ENCODE measurements at places on chromosomes 5 and 9.
A peak's percentile ranks its signal among the peaks of the same experiment; 100 is the strongest.

DNA sequence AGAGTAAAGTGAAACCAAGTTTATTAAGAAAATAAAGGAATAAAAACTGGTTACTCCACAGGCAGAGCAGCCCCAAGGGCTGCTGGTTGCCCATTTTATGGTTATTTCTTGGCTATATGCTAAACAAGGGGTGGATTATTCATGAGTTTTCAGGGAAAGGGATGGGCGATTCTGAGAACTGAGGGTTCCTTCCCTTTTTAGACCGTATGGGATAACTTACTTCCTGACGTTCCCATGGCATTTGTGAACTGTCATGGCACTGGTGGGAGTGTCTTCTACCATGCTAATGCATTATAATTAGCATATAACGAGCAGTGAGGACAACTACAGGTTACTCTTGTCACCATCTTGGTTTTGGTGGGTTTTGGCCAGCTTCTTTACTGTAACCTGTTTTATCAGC, 323.9 kb upstream of the PTGER4 start:
- DNase-seq: no peak

DNA sequence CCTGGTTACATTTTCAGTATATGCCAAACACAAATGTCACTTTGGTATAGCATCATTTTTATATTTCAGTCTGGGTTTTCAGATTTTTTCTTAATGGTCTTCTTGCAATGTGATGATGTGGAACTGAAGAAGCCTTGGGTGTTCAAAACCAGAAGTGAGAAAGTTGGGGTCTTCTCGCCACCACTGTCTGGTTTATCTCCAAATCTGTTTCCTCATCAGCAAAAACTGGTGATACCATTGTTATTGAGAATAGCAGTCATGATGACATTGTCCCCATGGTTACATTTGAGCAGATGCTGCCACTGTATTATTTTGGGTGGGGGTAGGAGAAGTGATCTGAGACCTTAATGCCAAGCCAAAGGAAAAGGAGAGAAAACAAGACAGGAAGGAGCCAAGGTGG, 85.9 kb upstream of the MAP3K1 start:
- DNase-seq: no peak

DNA sequence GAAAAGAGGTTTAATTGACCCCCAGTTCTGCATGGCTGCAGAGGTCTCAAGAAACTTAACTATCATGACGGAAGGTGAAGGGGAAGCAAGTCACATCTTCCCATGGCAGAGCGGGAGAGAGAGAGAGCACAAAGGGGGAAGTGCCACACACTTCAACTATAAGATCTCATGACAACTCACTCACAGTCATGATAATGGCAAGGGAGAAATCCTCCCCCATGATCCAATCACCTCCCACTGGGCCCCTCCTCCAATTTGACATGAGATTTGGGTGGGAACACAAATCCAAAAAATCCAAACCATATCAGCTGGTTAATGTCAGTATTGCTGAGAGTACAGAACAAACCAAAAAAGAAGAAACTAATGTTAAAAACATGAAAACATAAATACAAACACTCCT, 120.2 kb downstream of the STARD4 start:
- DNase-seq: no peak

GRCh38 chr5:151670953-151671636, 15.6 kb downstream of the SPARC start:
- no peak for DNase-seq

GRCh38 chr5:143315929-143316328, 87.6 kb downstream of the NR3C1 start:
- DNase-seq: no peak

- DNase-seq: no peak
Observed at GRCh38 chr9:119698535-119698934, 329.3 kb upstream of the BRINP1 start.

DNA sequence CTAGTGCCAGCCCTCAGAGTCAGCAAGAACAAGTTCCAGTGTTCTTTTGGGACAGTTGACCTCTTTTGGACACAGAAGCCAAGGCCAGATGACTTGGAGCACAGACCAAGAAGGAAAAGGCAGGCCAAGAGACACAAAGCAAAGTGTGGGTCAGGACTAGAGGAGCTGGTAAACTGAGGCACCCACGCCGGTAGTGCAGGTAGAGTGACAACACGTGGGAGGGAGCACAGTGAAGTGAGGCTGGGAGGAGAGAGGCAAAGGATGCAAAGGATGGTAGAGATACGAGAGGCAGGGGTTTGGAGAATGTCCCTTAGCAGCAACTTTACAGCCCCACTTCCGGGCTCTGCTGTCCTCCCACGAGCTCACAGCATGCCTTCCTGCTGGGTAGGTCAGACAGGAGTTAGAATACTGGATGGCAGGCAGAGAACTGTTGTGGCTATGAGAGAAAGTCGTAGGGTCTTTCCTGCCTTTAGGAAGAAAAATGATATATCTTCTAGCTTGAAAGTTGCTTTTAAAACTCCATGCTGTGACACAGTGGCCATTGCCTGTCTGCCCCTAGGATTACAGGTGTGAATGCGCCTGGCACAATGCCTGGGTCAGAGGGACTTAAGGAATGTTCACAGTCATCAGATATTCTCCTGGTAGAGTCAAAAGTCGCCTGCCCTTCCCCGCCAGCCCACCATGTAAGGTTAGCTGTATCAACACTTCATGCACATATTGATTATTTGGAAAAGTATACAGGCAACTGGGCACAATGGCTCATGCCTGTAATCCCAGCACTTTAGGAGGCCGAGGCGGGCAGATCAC, 97.9 kb downstream of the PDE8B start:
- no peak for DNase-seq

- DNase-seq: no peak
Observed at GRCh38 chr9:136725612-136726011, 13.2 kb downstream of the DIPK1B start.

DNA sequence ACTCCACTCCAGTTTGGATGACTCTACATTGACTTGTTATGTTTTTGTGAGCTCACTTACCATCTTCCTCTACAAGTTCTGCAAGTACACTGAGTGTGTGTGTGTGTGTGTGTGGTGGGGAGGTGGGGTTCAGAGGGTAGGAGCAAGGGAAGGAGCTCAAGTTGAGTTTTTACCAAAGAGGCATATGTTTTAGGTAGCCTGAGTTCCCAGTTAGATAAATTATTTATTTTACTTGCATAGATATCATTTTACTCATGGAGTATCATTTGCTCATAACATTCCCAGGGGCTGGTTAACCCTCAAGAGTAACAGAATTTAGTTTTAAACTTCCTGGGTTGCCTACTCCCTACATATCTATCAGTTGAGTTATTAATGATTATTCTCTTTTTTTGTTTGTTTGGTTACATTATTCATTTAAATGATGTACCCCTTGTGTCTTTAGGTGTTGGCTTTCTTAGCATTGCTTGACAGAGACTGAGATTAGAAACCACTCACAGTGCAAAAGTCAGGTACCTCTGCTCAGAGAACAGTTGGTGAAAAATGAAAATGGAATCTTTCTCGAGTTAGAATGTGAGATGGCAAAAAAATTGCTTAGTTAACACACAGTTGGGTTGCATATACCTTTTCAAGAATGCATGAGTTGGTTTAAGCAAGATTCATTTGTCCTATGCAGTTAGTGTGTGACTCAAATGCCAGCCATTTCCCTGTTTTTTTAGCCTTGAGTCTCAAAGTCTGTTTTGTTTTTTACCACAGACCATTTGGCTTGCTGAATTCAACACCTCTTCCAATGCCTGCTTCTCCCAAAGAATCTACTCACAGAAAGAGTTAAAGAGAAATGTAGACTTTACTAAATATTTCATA, 29.2 kb downstream of the TNFSF8 start:
- DNase-seq: peak; percentile 33

- DNase-seq: no peak
Observed at GRCh38 chr5:5794118-5794560, 371.7 kb downstream of the ICE1 start.

- DNase-seq: no peak
Observed at GRCh38 chr5:4018007-4018406, 422.4 kb downstream of the IRX1 start.

DNA sequence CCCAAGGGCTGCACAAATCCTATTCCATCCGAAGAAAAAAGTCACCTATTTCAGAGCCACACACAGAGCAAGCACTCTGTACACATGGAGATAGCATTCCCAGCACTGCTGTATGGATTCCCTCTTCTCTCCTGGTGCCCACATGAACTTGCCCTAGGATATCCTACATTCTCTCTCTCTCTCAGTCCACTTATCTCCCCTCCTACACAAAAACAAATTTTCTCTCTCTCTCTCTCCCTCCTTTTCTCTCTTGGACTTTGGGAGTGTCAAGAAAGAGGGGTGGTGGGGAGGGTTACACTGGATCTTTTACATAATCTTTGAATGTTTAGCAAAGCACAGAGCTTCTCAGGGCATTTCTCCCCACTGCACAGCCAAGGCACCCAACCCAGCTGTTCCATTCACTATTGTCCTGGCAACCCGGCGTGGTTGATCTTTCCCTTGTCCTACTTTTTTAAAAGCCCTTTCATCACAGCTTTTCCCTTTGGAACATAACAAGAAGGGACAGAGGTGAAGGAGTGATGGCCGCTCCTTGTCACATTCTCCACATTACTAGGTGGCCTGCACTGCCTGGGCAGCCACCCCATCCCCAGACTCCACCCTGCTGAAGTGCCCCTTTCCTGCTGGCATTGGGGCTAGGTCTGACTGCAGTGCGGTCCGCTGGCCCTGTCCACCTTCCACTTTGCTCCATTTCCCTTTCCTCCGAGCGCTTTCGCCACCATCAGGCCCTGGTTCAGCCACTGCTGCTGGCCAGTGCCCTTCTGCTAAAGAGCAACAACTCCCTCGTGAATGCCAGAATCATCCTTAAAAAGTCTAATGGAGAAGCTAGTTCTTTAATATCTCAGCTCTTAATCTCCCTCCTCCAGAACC, 22.2 kb upstream of the SLC1A3 start:
- DNase-seq: no peak

DNA sequence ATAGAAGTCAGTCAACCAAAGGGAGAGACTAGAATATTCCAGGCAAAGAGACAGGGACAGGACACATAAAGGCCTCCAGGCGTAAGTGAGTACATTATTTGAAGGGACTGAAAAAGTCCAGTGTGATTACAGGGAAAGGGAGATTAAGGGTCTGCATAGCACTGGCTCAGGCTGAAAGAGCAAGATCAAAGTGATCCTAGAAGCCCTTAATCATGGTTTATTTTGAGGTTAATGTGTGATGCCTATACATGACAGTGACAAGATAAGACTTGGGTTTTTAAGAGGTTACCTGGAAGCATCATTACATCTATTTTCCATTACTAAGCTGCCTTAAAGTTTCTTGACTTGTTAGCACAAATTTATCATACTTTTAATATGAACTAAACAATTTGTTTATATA, 25.8 kb downstream of the LMBRD2 start:
- no peak for DNase-seq

GRCh38 chr5:37838933-37839341, 904 bp downstream of the GDNF start:
- DNase-seq: no peak

- no peak for DNase-seq
Observed at GRCh38 chr5:77952636-77953212, 176.6 kb upstream of the TBCA start.

- no peak for DNase-seq
Observed at GRCh38 chr5:75496026-75496425, 15.4 kb downstream of the CERT1 start.

- no peak for DNase-seq
Observed at GRCh38 chr9:36808251-36808650, 225.8 kb downstream of the PAX5 start.

DNA sequence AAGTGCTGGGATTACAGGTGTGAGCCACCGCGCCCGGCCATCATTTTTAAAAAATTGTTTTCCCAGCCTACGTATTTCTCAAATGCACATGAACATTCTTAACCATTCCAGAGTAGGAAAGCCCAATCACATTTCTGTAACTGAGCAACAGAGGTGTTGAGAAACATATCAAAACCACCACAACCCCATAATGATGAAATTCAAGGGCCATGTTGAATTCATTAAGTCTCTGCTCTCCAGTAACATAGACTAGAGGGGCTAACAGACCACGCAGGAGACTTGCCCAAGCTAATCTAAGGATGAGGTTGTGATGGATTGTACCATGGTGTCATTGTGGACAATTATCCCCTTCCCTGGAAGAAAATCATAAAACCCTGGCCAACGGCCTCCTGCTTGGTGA, 52.9 kb downstream of the MYO10 start:
- DNase-seq: no peak

DNA sequence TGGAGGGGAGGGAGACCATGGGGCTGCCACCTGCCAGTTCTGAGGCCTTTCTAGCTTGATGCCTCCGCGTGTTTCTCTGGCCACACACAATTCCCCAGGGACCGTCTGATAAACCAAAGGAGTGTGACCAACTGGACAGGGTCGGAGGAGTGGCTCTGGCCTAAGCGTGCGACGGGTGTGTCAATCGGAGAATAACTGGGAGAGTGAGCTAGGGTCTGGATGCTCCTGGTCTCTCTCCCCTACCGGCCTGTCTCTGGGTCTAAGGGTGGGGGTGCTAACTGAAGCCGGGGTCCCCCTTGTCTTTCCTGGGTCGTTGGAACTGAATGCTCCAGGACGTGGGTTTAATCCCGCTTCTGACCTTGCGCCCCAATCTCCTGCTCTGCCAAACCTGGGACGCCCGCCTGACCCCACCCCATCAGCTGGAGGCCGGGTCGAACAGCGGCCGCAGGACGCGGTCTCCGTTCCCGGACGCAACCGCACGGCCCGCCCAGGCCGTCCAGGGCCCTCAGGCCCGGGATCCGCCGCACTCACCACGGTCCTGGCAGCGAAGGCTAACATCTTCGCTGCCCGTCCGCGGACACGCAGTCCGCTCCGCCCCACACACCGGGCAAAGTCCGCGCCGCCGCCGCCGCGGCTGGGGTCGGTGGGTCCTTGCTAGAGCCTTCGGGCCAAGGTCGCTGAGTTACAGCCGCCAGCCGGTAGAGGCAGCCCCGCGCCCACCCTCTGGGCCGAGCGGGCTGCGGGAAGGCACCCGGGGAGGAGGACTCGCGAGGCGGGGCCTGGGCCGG, 447 bp downstream of the CRAT start:
- DNase-seq: no peak

DNA sequence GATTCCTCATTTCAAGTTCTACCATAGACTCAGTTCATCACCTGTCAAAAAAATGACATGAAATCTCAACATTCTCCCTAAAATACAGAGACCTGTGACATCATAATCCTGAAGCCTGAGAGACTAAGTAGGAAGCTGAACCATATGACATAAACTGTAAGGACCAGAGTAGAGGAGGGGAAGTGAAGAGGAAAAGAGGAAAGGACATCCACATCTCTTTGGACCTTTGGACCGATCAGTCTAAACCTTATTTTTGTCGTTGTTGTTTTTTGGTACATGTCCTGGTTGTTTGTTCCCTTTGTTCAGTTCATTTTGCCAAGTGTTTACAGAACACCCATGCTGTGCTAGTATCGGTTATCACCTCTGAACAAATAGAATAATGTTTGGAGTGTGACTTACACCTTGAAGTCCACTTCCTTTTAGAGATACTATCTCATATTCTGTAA, 41.9 kb downstream of the LURAP1L start:
- no peak for DNase-seq

- DNase-seq: no peak
Observed at GRCh38 chr5:172052450-172053236, 46.2 kb upstream of the FBXW11 start.

DNA sequence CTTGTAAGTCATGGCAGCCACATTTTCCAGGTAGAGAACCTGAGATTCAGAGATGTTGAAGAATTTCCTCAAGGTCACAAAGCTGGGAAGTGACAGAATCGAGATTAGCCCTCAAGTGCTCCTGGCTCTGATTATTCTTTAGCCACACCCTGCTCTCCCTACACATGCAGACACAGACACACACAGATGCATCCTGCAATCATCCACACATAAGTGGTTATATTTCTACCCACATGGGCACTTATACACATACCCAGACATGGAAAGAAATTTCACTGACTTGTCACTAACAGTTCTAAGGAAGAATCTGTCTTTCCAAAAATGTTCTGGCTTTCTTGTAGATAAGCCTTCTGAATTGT, 32.2 kb upstream of the GALNT10 start:
- DNase-seq: no peak
